SW480 (cell line): ENCODE measurements at places on chromosomes 2 and 18.

- no peak for DNase-seq
Measured at GRCh38 chr2:84088656-84089055, 370.4 kb downstream of the SUCLG1 start.

DNA sequence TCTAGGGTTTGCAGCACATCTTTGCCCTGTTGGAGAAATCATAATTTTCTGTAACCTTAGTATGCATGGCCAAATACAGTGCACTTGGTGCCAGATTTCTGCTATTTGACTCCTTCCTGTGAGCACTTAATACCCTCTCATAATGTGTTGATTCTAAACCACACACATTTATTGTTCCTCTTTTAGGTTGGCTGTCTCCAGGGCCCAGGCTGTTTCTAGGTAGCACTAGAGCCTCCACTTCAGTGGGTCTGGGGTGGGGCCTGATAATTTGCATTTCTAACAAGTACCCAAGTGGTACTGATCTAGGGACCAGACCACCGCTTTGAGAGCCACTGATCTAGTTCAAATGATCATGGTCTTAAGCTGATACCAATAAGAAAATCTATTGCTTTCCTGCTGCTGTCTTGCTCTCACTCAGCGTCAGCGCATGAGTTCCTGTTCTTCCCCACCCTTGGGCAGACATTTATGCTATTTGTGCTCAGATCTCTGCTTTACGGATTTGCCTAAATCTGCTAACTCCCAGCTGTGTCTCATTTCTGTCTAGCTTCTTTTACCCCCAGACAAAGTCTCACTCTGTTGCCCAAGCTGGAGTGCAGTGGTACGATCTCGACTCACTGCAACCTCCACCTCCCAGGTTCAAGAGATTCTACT lies 7.4 kb downstream of the PTRHD1 start:
- DNase-seq: no peak

DNA sequence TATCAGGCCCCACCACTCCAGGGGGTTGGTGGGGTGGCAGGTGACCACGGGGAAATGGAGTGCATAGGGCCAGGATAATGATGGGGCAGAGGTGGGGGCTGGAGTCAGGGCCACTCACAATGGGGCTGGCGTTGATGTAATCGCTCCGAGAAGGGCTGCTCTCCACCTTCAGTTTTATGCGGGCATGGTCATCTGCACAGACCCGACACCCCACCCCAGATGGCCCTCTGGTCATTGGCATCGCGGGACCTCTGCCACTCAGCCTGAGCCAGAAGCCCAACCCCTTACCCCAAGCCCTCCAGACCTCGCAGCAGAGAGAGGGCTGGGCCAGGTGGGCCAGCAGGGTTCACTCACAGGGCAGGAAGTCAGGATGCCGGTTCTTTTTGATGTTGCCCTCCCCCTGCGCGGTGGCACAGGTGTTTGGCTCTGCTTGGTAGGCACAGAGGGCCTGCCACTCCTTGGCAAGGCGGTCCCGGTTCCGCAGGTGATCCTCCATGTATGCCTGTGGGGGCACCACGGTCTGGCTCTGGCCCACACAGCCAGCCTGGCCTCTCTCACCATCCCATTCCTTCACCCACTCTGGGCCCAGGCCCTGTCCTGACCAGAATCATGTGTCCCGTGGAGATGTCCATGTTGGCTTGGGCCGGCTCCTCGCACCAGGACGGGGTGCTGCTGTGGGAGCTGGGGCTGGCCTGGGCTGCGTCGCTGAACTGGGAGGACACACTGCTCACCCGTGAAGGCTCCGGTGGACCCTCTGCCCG lies 12.4 kb downstream of the PTPRN start:
- peak; percentile 30 for DNase-seq

GRCh38 chr2:218671097-218671653 lies 627 bp downstream of the RNF25 start:
- peak; percentile 50 for DNase-seq

- DNase-seq: peak; percentile 85
Measured at GRCh38 chr2:231611273-231612108, 18.8 kb downstream of the TEX44 start.

- no peak for DNase-seq
Measured at GRCh38 chr2:110973262-110973661, 147.5 kb upstream of the BCL2L11 start.

GRCh38 chr2:49936965-49937364 lies 782.6 kb upstream of the FSHR start:
- DNase-seq: no peak

DNA sequence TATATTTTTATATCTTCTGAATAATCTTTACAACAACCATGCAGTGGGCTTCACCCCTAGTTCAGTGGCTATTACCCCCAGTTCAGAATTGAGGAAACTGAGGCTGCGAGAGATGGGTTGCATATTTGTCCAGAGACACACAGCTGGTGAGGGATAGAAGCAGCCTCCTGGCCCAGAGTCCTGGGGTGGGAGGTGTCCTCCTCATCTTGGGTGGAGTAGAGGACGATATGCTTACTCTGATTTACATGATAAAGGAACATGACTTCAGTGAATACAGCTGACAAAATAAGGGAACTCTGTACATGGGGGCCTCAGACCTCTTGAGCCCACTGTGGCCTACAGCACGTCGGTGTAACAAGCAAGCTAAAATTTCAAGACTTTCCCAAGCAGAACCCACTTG lies 214.7 kb downstream of the FBXO15 start:
- DNase-seq: no peak
